ENCODE measurements at places on chromosomes 12 and 14.

DNA sequence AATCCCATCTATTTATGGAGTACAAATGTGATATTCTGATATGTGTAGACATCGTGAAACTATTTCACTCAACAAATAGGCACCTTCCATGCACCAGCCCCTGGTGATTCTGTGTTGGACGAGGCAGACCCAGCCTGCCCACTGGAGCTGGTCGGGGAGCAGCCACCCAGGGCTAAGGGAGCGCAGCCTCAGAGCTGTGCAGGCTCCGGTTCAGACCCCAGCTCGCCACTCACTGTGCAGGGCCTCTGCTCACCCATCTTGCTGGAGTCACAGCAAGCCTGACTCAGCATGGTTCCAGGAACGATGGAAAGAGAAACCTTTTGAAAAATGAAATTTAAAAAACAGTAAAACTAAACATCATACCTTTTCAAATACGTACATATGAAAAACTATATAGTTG is 52.3 kb upstream of the BCL11B start:
- no peak for DNase-seq

- DNase-seq: no peak
Observed at GRCh38 chr14:78785265-78785664, 615.1 kb downstream of the NRXN3 start.

GRCh38 chr12:123344086-123344485 is 20.6 kb downstream of the SBNO1 start:
- no peak for DNase-seq

GRCh38 chr14:94357166-94357565 is 31.2 kb downstream of the SERPINA1 start:
- no peak for DNase-seq

GRCh38 chr14:96126783-96127271 is 77.8 kb upstream of the BDKRB2 start:
- peak; percentile 4 for DNase-seq

- no peak for DNase-seq
Observed at GRCh38 chr12:123659996-123660727, 10.8 kb upstream of the TCTN2 start.

- DNase-seq: no peak
Observed at GRCh38 chr12:19107750-19108149, 21.8 kb upstream of the PLEKHA5 start.
